ENCODE measurements at places on chromosomes 7 and 10. TPM values are rescaled to one million over a fixed set of nuclear protein-coding genes. Genes with fewer than 3 reads are reported as not detected.

- DNase-seq: no peak
- no peak overlapping the region for H3K27ac ChIP-seq
- no peak overlapping the region for H3K4me3 ChIP-seq
- H3K4me1 ChIP-seq: no peaks in the 10 kb centered on the region
These were observed 17.7 kb downstream of the FRG2B start for GRCh38 chr10:133608855-133609254.

GRCh38 chr10:81108516-81109199, 571.0 kb downstream of the SH2D4B start:
- no peak overlapping the region for H3K4me3 ChIP-seq
- no peak for DNase-seq
- no peaks in the 10 kb centered on the region for H3K36me3 ChIP-seq
- H3K4me1 ChIP-seq: no peaks in the 10 kb centered on the region
- H3K27me3 ChIP-seq: no peaks in the 10 kb centered on the region

The PRSS37 gene
- not detected for total RNA-seq

DNA sequence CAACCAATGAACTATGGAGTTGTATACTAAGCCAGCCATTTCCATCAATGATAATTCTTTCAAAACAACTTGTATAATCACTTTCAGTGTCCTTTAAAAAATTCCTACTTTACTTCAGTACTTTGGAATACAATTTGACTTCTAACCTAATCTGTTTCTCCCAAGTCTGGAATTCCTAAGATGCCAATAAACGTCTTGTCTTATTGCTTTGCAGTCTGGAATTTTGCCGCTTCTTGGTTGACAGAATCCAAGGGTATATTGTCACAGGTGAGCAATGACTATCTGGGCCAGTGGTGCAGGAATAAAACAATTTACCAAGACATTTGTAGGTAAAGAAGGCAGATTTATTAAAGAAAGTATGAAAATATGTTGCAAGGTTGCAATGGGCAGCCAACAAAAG, 21.8 kb downstream of the RP9 start:
- H3K36me3 ChIP-seq: no peaks in the 10 kb centered on the region
- no peak overlapping the region for H3K27ac ChIP-seq
- no peak for DNase-seq

The ITPRID1 gene
- 5.4 TPM for total RNA-seq

GRCh38 chr7:151769188-151769821, 107.6 kb downstream of the PRKAG2 start:
- no peaks in the 10 kb centered on the region for H3K36me3 ChIP-seq
- H3K27ac ChIP-seq: peak overlapping the region; percentile 43
- no peak overlapping the region for H3K4me3 ChIP-seq
- no peaks in the 10 kb centered on the region for H3K27me3 ChIP-seq
- no peak for DNase-seq
- peaks cover 6% of the 10 kb centered on the region for H3K4me1 ChIP-seq

The DDIT4 gene
- total RNA-seq: 103 TPM

GRCh38 chr10:63866747-63867140, 345.5 kb downstream of the REEP3 start:
- DNase-seq: no peak
- H3K4me3 ChIP-seq: no peak overlapping the region
- no peaks in the 10 kb centered on the region for H3K27me3 ChIP-seq
- H3K36me3 ChIP-seq: no peaks in the 10 kb centered on the region
- H3K4me1 ChIP-seq: no peaks in the 10 kb centered on the region

The ABCB1 gene
- total RNA-seq: 270 TPM

- no peaks in the 10 kb centered on the region for H3K36me3 ChIP-seq
- H3K27ac ChIP-seq: no peak overlapping the region
These were observed 98.2 kb downstream of the ANK3 start for GRCh38 chr10:60291344-60291930.

- H3K27me3 ChIP-seq: no peaks in the 10 kb centered on the region
- H3K4me3 ChIP-seq: no peak overlapping the region
- H3K4me1 ChIP-seq: peaks cover 4% of the 10 kb centered on the region
- no peaks in the 10 kb centered on the region for H3K36me3 ChIP-seq
These were observed 211.1 kb upstream of the LRRTM3 start for GRCh38 chr10:66714741-66715140.

- no peaks in the 10 kb centered on the region for H3K36me3 ChIP-seq
- H3K4me1 ChIP-seq: no peaks in the 10 kb centered on the region
- no peak overlapping the region for H3K27ac ChIP-seq
- no peak for DNase-seq
- H3K4me3 ChIP-seq: no peak overlapping the region
These were observed 46.6 kb upstream of the VIPR2 start for GRCh38 chr7:159191236-159191635.

GRCh38 chr7:41002741-41003610, 699.9 kb downstream of the INHBA start:
- no peak overlapping the region for H3K27ac ChIP-seq
- no peaks in the 10 kb centered on the region for H3K4me1 ChIP-seq
- H3K36me3 ChIP-seq: no peaks in the 10 kb centered on the region
- H3K4me3 ChIP-seq: no peak overlapping the region
- H3K27me3 ChIP-seq: no peaks in the 10 kb centered on the region

- no peak overlapping the region for H3K27ac ChIP-seq
- no peaks in the 10 kb centered on the region for H3K27me3 ChIP-seq
These were observed 33.9 kb downstream of the EBLN1 start for GRCh38 chr10:22183771-22184461.

DNA sequence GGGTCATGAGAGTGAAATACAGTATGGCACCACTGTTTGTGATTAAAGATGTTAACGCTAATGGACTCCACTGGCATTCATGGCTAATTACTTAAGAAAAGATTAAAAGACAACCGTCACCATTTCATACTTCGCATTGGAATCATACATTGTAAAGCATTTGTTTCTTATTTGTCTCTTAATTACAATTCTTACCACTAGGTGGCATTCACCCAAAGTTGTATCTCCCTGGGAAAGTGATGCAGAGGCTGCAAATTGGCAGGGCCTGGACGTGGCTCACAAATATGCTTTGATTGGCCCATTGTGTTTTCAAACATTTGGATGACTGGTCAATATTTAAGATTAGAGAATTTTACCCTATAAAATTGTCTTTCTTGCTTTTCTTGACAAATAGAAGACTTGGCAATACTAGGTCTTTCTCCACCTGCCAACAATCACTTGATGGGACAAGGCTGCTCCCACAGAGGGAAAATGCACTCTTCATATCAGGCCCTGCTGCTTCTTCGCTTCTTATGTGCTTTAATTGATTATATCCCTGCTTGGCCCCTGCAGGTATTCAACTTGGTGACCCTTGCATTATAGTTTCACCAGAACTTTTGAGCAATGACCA, 72.1 kb upstream of the STARD3NL start:
- no peaks in the 10 kb centered on the region for H3K36me3 ChIP-seq
- no peaks in the 10 kb centered on the region for H3K27me3 ChIP-seq
- no peak overlapping the region for H3K4me3 ChIP-seq
- H3K27ac ChIP-seq: no peak overlapping the region

The CADPS2 gene
- total RNA-seq: 13.7 TPM

The HMX3 gene
- total RNA-seq: 1.1 TPM

- H3K27ac ChIP-seq: no peak overlapping the region
- H3K27me3 ChIP-seq: no peaks in the 10 kb centered on the region
- no peak overlapping the region for H3K4me3 ChIP-seq
These were observed 290.7 kb upstream of the TMEM229A start for GRCh38 chr7:124323597-124323996.
